ENCODE measurements at places on chromosomes 2 and 18.

- no peak for DNase-seq
Measured at GRCh38 chr2:189834059-189834458, 49.8 kb downstream of the PMS1 start.

DNA sequence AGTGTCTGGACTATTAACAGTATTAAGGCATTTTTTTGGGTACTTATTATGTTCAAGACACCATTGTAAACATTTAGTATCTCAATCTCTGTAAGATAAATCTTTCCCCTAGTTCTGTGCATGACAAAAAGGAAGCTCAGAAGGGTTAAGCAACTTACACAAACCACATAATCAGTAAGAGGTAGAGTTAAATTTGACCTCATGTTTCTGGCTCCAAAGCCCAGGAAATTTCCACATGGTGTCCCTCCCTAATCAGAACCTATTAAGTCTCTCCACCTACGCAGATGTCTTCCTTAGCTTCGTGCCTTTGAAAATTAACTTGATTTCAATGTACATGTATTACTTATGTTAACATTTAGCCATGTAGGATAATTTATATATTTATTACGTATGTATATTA lies 2.0 kb downstream of the MFSD6 start:
- peak; percentile 79 for DNase-seq

DNA sequence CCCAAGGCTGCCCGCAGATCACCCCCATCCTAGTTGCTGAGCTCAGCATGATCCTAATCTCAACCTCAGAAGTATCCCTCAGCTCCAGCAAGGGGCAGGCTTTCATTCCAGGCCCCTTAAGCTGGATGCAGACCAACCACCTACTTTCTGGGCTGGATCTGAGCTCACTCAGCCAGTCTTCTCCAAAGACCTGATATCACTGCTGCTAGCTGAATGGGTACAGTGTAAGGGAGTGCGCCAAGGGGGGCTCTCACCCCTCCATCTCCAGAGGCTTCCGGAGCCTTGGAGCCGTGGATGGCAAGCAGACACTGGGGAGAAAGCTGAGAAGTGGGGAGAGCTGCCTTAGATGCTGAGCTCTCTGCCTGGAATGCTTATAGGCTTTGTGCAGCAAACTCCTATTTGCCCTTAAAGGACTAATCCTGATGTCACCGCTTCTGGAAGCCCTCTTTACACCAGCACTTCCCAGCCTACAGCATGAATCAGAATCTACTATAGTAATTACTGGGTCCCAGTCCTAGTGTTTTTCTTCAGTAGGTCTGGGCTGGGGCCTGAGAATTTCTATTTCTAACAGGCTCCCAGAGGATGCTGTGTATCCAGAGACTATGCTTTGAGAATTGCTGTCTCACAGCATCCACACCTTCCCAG lies 31.0 kb downstream of the GYPC start:
- no peak for DNase-seq

DNA sequence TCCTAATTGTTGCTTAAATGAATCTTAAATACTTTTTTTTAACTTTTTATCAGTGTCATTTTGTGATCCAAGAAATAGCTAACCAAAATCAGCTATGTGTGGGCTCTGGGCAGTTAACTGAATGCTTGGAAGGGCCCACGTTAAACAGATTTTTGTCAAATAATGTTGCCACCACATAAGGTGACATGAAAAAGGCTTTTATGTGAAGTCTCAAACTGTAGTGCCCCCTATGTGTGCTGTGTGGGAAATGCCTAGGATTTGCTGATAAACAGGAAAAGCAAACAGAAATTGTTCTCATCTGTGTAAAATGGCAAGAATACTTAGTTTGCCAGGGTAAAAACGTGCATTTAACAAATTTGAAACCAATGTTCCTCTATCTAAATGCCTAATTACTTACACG lies 242.2 kb downstream of the ZNF516 start:
- DNase-seq = peak; percentile 5

- no peak for DNase-seq
Measured at GRCh38 chr2:151979694-151980093, 119.2 kb downstream of the CACNB4 start.

- no peak for DNase-seq
Measured at GRCh38 chr2:163664610-163665009, 71.2 kb downstream of the FIGN start.

DNA sequence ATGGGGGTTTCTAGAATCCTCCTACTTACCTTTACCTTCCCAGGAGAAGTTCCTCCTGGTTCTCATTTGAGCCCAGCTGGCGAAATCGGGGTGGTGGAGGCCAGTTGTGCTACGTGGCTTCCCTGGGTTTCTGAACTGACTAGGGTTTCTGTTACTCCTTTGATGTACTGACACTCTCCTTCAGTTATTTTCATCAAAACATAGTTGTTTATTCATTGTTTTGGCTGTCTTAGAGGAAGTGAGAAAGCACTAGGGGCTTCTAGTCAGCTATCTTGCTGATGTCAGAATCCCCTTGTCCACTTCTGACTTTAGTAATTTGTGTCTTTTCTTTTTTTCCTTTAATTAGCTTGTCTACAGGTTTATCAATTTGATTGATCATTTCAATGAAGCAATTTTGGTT lies 332.2 kb upstream of the TANK start:
- DNase-seq = no peak

- no peak for DNase-seq
Measured at GRCh38 chr18:25470062-25470461, 118.1 kb upstream of the ZNF521 start.

DNA sequence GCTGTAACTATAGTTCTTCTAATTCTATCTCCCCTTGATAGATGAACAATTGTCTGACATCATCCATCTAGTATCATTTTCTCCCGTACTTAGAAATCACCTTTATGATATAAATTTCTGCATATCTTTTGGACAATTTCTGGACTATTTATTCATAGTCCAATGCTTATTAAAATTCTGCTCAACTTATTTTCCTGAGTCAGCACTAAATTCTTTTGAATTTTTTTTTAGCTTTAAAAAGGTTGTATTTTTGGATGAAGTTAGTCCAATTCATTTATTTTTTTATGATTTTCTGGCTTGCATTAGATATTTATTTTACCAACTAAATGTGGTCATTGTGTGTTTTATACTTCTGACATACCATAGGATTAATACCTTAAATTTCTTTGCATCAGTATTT lies 538.5 kb upstream of the DCC start:
- DNase-seq = no peak

DNA sequence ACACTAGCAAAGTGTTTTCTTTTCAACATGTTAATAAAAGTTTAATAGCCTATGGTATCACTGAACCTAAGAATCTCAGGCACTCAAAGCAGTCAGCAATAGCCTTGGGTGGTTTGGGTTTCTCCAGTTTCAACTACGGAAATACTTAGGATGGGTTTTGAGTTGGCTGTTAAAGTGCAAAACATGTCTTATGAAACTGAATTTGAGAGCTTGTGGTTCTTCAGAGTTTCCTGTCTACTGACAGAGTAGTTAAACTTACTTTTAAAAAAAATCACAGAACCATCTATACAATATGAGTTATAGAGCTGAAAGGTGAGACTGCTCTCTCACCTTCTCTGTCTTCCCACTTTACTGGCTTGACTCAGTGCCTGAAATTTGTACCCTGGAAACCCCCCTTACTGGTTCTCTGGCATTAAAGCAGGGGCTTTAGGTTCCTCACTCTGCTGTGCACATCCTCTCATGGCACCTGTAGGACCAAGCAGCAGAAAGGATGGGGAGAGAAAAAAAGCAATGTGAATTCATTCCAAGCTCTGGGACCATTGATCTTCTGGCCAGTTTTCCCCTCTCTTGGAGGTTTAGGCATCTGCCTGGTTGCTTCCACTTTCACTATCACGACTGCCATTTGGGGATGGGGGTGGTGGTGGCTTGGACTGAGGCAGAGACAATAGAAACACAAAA lies 18.1 kb downstream of the CCDC141 start:
- DNase-seq = no peak

Data from cerebellar cortex (tissue), 1 donor.